ENCODE measurements at places on chromosomes 2 and 18.

DNA sequence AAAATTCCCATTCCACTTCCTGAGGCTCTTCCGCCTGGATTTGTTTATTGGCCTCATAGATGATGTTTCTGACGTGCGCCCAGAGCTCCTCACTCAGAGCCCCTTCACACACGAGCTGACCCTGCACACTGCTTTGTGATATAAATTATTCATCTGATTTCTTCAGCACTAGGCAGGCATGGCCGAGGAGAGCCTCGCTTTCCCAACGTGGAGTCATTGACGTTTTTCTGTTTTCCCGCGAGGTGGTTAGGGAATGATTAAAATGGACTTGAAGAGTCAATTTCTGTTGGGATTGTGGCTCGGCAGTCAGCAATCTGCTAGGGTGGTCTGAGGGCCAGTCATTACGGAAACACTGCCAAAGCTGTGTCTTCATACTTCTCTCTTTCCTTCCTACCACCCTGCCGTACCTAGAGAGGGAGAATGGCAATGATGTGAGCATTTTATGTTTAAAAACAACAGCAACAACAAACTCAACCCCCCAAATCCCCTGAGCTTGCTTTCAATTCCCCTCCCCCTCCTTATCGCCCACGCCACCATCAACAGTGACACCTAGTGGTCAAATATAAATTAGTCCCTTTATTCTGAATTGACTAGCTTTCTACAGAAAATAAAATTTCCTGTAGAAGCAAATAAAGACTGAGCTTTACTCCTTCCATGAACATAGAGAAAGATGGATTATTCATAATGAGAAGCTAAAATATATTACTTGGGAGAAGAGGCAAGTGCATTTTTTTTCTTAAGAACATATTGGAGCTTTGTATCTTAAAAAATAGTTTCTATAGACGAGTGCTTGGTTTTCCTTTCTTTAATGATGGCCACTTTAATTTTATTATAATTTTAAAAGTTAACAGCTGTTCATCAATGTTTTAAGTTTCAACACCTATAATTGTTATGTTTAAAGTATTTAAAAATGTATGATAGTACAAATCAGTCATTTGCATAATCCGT, 285.1 kb downstream of the MTX2 start:
- peak; percentile 67 for DNase-seq

DNA sequence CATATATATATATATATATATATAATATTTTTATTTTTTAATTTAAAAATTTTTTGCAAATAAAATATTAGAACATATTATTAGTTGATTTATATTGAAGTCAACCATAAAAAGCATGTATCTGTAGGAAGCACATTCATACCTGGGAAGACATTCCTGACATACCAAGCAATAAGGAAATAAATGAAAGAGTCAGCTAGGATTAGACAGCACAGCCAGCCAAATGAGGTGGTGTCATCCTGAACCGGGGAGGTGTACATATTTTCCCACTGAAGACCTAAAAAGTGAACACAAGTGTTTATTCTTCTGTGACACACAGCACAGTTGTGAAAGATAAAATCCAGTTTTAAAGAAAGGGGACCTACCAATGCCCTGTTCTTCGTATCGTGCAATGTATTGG, 149.2 kb downstream of the ABCA12 start:
- no peak for DNase-seq

GRCh38 chr2:160394153-160394552, 99.5 kb downstream of the RBMS1 start:
- DNase-seq, result peak; percentile 31

DNA sequence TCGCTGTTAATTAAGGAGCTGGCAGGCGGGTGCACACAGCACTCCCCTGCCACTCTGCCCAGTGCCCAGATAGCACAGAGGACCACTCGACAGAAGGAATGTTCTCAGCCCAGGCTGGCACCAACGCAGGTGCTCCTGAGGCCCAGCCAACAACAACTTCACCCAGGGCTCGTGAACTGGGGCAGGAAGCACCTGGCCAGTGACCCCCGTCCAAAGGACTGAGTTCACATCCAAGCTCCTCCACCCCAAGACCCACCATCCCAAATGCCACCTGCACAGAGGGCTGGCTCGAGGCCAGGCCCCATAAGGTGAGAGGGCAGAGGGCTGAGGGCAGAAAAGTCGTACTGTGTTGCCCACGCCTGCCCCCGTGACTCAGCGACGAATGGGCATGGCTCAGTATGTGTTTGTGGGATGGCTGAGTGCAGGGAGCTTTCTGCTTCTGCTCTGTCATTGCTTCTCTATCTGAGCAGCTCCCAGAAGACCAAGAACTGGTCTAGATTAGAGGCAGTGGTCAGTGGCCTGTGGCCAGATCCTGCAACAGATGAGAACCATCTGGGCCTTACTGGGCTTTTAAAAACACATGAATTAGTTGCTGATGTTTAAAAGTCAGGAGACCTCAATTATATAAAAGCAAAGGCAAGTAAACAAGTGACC, 68.4 kb downstream of the POLR1A start:
- no peak for DNase-seq

- DNase-seq, result no peak
Measured at GRCh38 chr18:45739268-45739667, 15.3 kb downstream of the SLC14A1 start.

GRCh38 chr2:225456619-225457260, 57.2 kb downstream of the NYAP2 start:
- no peak for DNase-seq

Data from GM20000 (cell line).